ENCODE measurements at places on chromosomes 2 and 18. TPM values are rescaled to one million over a fixed set of nuclear protein-coding genes. Genes with fewer than 3 reads are reported as not detected.

The MATN3 gene
- 17.8 TPM for total RNA-seq

The TEX44 gene
- total RNA-seq, result not detected

The WDR35 gene
- total RNA-seq, result 12.0 TPM

The SCN7A gene
- not detected for total RNA-seq

The LINC00305 gene
- total RNA-seq, result not detected

The CPO gene
- not detected for total RNA-seq

The CFAP65 gene
- total RNA-seq, result 0.16 TPM

The EHD3 gene
- 6.3 TPM for total RNA-seq

The CAMKMT gene
- 5.3 TPM for total RNA-seq

Data from A549 treated with Hydrocortisone at 1 μM for 4 hours (cell line).